ENCODE measurements at places on chromosomes 7 and 10.

- no peak for DNase-seq
Observed at GRCh38 chr7:40437936-40438634, 303.3 kb downstream of the SUGCT start.

DNA sequence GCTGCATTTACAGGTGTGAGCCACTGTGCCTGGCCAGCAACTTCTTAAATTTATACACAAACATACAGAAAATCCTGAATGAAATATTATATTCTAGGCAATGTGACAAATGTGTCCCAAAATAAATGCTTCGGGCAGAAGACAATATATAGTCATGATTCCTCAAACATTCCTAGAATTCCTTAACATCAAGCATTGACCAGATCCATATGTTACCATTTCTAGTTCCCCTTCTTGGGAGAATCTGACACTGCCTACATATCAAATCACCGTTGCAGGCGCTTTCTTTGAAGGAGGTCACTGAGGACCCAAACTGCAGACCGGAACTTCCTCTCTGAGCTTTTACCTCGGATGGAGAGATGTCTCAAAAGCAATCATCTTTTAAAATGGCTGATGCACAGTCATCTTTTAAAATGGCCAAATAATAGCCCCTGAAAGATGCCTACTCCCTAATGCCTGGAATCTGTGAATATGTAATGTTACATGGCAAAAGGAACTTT is 323.5 kb downstream of the PHF14 start:
- no peak for DNase-seq

DNA sequence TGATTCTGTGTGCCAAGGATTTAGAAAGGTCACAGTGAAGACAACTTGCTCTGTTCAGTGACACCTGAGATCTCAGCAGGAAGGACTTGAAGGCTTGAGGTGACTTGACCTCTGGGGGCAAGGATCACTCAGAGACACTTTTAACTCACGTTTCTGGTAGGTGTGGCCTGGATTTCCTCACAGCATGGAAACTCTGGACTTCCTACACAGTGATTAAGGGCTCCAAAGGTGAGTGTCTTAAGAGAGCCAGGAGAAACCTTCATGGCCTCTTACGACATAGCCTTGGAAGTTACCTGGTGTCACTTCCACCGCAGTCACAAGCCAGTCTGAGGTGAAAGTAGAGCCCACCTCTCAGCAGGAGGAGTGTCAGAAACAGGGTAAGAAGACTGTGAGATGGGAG is 38.1 kb upstream of the ADO start:
- DNase-seq: no peak

DNA sequence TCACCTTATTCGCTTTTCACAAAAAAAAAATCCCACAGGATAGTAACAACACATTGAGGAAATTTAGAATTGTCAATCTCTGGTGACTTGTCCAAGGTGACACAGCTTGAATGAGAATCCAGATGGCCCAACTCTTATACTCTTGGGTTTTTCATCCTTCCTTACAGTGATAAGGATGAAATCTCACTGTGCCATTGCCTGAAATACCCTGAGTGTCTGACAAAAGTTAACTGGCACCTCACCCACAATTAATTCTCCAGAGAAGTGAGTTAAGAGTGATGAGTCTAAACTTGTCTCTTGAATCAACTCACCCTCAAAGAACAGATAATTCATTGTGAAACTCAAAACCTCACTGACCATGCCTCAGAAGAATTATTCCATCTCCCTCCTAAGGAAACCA is 18.9 kb downstream of the CHRM2 start:
- no peak for DNase-seq

- no peak for DNase-seq
Observed at GRCh38 chr10:24952707-24953645, 570 bp upstream of the PRTFDC1 start.

DNA sequence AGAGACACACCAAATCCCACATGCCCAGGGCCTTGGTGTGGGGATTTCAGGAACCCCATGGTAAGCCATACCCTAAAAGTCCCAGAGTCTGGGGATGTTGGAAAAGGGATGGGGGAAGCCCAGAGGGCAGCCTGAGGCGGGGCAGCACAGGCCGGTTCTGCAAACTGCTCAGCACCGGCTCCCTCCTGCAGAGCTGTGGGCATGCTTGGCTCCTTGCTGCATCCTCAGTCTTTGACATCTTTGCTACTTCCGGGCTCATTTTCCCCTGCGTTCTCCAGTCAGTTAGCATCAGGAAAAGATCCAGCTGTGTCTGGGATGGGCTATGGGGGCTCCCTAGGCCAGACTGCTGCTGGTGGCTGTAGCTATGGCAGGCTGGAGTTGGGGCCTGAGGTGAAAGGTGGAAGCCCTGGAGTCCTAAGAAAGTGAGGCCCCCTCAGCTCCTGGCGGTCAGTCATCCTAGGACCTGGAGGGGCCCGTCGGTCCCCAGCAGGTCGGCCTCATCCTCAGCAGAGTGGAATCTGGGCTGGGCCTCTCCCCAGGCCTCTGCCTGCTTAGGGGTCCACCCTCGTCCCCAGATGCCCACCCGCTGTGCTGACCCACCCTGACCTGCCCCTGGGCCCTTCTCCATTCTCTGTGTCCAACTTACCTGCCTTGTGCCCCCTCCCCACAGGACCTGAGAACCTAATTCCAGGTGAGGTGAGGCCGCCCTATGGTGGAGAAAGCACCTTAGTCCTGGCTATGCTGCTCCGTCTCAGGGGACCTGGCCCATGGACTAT is 9.3 kb downstream of the TBATA start:
- DNase-seq: no peak

- DNase-seq: no peak
Observed at GRCh38 chr7:48295296-48295971, 124.2 kb downstream of the ABCA13 start.

DNA sequence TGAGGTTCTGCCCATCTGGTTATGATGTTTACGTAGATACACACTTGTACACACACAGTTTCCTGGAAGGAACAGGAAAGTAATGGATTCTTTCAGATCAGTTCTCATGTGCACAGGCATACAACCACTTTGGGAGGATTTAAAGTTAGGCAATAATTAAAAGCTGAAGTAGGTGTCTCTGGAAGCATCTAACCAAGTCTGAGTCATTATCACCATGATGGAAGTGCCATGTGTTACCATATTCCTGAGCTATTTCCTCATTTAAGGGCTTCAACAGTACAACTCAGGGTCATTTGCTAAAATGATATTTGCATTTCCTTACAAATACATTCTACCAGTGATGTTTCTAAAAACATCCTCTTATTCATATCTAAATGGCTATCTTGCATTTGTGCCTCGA is 41.4 kb upstream of the BET1 start:
- DNase-seq: no peak

GRCh38 chr10:119273413-119273812 is 66.0 kb downstream of the GRK5 start:
- DNase-seq: no peak

GRCh38 chr7:155071916-155072571 is 1.9 kb downstream of the HTR5A start:
- no peak for DNase-seq

GRCh38 chr10:86693721-86694369 is 25.5 kb downstream of the LDB3 start:
- DNase-seq: no peak

DNA sequence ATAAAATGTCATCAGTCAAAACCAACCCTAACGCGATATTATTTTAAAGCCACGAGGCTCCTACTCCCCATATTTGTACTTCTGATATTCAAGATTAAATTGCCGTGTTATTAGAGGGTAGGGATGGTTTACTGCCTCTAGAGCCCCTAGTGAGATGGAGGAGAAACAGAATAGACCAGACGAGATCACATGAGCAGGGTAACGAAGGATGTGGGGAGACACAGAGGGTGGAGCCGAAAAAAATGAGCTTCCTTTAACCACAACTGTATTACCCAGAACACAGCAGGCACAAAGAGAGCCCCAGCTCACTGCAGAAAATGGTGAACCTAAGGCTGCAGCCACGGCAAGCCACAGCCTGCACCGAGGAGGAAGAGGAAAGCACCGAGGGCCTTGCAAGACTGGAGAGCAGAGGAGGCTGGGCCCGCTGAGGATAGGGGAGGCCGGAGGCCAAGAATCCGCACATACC is 14.3 kb downstream of the ZC3HAV1 start:
- no peak for DNase-seq

- DNase-seq: no peak
Observed at GRCh38 chr10:100653238-100653956, 92.0 kb upstream of the PAX2 start.

Measured in NCI-H1436 treated with DMSO at 0.1 percent for 48 hours (cell line).